T-helper 2 cell treated with Interferon-gamma antibody and Interleukin-4, amounts not matched to agents 5 μg/mL and 100 μg/mL, for 36 hours (primary cell): ENCODE measurements at places on chromosomes 16 and 17.

GRCh38 chr16:57991551-57992059 is 8.9 kb downstream of the ZNF319 start:
- H3K4me3 ChIP-seq, result no peak overlapping the region
- H3K27me3 ChIP-seq, result peaks cover 4% of the 10 kb centered on the region
- DNase-seq, result no peak
- no peak overlapping the region for H3K27ac ChIP-seq

GRCh38 chr16:26211542-26211941 is 519.8 kb downstream of the HS3ST4 start:
- no peak for DNase-seq
- H3K27me3 ChIP-seq, result no peaks in the 10 kb centered on the region
- no peak overlapping the region for H3K27ac ChIP-seq
- H3K36me3 ChIP-seq, result no peaks in the 10 kb centered on the region
- H3K4me1 ChIP-seq, result no peaks in the 10 kb centered on the region

- H3K27me3 ChIP-seq, result no peaks in the 10 kb centered on the region
- no peak overlapping the region for H3K4me3 ChIP-seq
- no peak overlapping the region for H3K27ac ChIP-seq
- H3K36me3 ChIP-seq, result no peaks in the 10 kb centered on the region
- DNase-seq, result no peak
Observed at GRCh38 chr17:13540546-13540945, 61.2 kb downstream of the HS3ST3A1 start.

DNA sequence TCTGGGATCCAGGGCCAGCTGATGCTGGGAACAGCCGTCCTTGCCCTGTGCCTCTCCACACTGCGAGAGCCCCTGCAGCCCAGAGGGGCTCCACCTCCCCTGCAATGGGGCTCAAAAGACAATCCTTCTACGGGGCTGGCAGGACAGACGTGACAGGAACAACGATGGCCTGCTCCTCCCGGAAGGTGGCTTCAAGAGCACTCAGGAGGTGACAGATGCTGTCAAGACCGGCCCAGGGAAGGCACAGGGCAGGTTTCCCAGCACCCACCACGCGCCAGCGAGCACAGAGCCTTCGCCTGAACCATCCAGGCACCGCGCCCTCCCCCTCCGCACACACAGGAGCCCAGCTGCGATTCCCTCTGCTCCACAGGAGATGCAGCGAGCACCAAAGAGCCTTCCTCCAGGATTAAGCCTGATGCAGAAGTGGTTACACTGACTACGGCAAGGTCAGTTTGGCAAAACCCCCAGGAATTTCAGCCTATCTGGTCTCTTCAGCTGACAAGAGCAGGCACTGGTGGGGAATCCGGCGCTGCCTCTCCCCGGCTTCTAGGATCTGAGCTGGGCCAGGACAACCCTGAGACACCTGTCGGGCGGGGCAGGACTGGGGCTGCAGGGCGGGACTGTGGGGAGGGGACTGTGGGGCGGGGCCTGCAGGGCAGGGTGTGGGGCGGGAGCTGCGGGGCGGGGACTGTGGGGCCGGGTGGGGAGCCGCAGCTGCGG is 103.4 kb downstream of the ZNF778 start:
- H3K36me3 ChIP-seq, result peaks cover 31% of the 10 kb centered on the region
- H3K27ac ChIP-seq, result peak overlapping the region; percentile 62
- H3K27me3 ChIP-seq, result no peaks in the 10 kb centered on the region
- no peak for DNase-seq
- H3K4me3 ChIP-seq, result no peak overlapping the region
- H3K4me1 ChIP-seq, result peaks cover 84% of the 10 kb centered on the region

- DNase-seq, result no peak
- H3K27ac ChIP-seq, result no peak overlapping the region
- peaks cover 1% of the 10 kb centered on the region for H3K4me1 ChIP-seq
- no peak overlapping the region for H3K4me3 ChIP-seq
- H3K36me3 ChIP-seq, result peaks cover 4% of the 10 kb centered on the region
Observed at GRCh38 chr16:88773812-88774291, 11.2 kb downstream of the PIEZO1 start.

- no peak overlapping the region for H3K4me3 ChIP-seq
- H3K36me3 ChIP-seq, result peaks cover 44% of the 10 kb centered on the region
- H3K27me3 ChIP-seq, result no peaks in the 10 kb centered on the region
- peaks cover under 1% of the 10 kb centered on the region for H3K4me1 ChIP-seq
Observed at GRCh38 chr17:64520359-64520758, 13.6 kb downstream of the CEP95 start.

GRCh38 chr16:75011634-75012307 is 12.9 kb downstream of the ZNRF1 start:
- H3K27me3 ChIP-seq, result no peaks in the 10 kb centered on the region
- DNase-seq, result peak; percentile 77
- H3K27ac ChIP-seq, result peak overlapping the region; percentile 71

DNA sequence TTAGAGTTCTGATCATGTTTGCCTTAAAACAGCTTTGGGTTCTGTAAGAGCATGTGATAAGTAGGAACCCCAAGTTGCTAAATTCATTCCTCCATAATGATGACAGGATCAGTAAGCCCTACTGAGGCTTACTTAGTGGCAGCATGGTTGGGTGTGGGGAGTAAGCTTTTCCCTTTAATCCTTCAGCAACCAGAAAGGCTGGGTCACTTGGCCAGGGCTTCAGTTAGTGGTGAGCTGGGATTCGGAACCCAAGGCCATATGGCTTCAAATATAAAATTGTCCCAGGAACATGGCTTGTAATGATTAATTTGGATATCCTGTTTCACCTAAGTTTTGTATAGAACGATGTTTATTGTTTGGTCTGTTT is 850 bp downstream of the GINS3 start:
- peak overlapping the region; percentile 93 for H3K27ac ChIP-seq
- H3K4me1 ChIP-seq, result peaks cover 16% of the 10 kb centered on the region
- no peak for DNase-seq
- peaks cover 12% of the 10 kb centered on the region for H3K27me3 ChIP-seq
- H3K4me3 ChIP-seq, result peak overlapping the region; percentile 95

GRCh38 chr17:3027786-3028532 is 35.4 kb downstream of the OR1D5 start:
- no peak for DNase-seq
- H3K27ac ChIP-seq, result no peak overlapping the region
- H3K27me3 ChIP-seq, result no peaks in the 10 kb centered on the region
- no peaks in the 10 kb centered on the region for H3K4me1 ChIP-seq
- H3K36me3 ChIP-seq, result peaks cover 15% of the 10 kb centered on the region

GRCh38 chr17:27353033-27353460 is 59.1 kb downstream of the WSB1 start:
- H3K4me1 ChIP-seq, result peaks cover 30% of the 10 kb centered on the region
- H3K27me3 ChIP-seq, result no peaks in the 10 kb centered on the region
- peak overlapping the region; percentile 74 for H3K27ac ChIP-seq
- peaks cover 1% of the 10 kb centered on the region for H3K36me3 ChIP-seq
- H3K4me3 ChIP-seq, result peak overlapping the region; percentile 78

DNA sequence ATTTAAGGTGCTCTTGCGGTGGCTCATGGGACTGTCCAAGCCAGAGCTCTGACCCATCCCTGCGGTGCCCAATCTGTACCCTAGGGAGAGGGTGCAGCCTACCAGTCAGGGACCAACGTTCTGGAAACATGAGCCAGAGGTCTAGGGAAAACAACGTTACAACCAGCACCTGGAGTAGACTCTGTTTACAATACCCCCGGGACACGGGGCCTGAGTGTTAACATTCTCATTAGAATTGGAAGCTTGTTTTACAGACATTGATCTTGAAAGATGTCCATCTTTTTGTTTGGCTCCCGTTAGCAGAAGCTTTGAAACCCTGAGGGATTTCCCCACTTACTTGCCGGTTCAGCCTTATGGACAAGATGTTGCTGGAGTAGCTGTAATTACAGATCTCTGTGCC is 6.9 kb downstream of the WIPI1 start:
- no peak for DNase-seq
- H3K27me3 ChIP-seq, result no peaks in the 10 kb centered on the region
- no peak overlapping the region for H3K27ac ChIP-seq
- H3K4me3 ChIP-seq, result no peak overlapping the region
- peaks cover 21% of the 10 kb centered on the region for H3K4me1 ChIP-seq

DNA sequence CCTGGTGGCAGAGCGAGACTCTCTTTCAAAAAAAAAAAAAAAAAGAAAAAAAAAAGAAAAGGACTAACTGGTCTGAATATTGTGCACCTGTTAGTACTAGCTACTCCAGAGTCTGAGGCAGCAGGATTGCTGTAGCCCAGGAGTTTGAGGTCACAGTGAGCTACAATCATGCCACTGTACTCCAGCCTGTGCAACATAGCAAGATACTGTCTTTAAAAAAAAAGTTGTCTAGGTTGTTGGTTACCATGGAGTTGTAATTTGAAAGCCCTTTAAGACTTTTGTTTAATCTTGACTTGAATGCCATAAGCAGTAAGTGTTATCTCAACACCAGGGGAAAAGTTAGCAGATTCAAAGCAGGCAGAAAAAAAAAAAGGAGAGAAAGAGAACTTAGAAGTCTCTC is 10.9 kb upstream of the C16orf54 start:
- peaks cover 11% of the 10 kb centered on the region for H3K4me1 ChIP-seq
- H3K27me3 ChIP-seq, result peaks cover 3% of the 10 kb centered on the region
- H3K27ac ChIP-seq, result no peak overlapping the region
- H3K4me3 ChIP-seq, result no peak overlapping the region

DNA sequence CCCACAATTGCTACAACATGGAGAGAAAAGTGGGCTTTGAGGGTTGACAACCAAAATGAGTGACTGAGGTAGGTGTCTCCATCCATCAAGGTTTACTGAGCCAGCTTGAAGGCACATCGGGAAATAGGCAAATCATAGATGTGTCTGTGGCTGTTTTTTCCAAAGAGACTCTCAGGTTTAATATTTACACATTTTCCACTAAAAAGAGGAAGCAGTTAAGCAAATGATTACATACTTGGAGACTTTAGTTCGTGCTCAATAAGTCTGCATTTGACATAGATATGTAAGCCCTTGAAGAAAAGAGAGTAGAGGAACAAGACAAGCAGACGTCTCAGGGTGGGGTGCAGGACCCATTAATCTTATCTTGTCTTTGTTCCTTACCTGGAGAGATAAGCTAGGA is 148.9 kb upstream of the COX10 start:
- DNase-seq, result no peak
- H3K27me3 ChIP-seq, result no peaks in the 10 kb centered on the region
- no peak overlapping the region for H3K27ac ChIP-seq
- H3K4me1 ChIP-seq, result no peaks in the 10 kb centered on the region

GRCh38 chr16:57601801-57602478 is 26.5 kb upstream of the ADGRG1 start:
- H3K4me1 ChIP-seq, result peaks cover 45% of the 10 kb centered on the region
- H3K4me3 ChIP-seq, result peak overlapping the region; percentile 58
- H3K27ac ChIP-seq, result peak overlapping the region; percentile 98

DNA sequence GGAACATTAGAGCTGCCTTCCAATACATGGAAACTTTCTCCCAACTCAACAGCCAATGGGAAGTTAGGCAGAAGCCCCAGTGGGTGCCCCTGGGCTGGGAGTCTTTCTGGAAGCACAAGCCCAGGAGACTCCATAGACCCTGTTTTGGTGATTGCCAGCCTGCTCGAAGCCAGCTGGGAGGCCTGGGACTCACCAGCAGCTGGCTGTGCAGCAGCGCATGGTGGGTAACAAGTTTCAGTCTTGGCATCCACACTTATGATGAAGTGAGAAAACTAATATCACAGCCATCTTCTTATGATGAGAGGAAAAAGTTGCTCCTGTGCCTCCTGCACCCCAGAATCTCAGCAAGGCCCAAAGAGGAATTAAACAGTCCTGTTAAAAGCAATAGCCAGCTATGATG is 522.5 kb upstream of the CDH5 start:
- no peak for DNase-seq
- no peak overlapping the region for H3K4me3 ChIP-seq
- H3K36me3 ChIP-seq, result no peaks in the 10 kb centered on the region
- no peak overlapping the region for H3K27ac ChIP-seq
- H3K4me1 ChIP-seq, result no peaks in the 10 kb centered on the region
- no peaks in the 10 kb centered on the region for H3K27me3 ChIP-seq

DNA sequence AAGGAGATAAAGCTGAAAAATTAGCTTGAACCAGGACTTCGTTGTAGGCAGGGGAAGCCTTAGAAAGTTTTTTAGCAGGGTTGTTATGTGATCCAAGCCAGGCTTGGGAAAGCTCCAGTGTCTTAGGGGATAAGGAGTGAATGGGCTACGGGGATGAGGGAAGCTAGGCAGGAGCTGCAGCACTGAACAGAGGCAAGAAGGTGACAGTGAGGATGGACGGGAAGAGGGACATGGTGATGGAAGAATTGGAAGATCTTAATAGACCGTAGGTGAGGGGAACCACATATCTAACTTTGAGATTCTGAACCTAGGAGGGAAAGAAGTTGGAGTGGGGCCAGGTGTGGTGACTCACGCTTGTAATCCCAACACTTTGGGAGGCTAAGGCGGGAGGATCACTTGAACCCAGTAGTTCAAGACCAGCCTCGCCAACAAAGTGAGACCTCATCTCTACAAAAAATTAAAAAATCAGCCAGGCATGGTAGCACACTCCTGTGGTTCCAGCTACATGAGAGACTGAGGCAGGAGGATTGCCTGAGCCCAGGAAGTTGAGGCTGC is 3.2 kb downstream of the RHBDL3 start:
- H3K27ac ChIP-seq, result no peak overlapping the region
- no peaks in the 10 kb centered on the region for H3K36me3 ChIP-seq
- H3K4me1 ChIP-seq, result peaks cover 16% of the 10 kb centered on the region
- H3K4me3 ChIP-seq, result no peak overlapping the region
- H3K27me3 ChIP-seq, result peaks cover 72% of the 10 kb centered on the region

DNA sequence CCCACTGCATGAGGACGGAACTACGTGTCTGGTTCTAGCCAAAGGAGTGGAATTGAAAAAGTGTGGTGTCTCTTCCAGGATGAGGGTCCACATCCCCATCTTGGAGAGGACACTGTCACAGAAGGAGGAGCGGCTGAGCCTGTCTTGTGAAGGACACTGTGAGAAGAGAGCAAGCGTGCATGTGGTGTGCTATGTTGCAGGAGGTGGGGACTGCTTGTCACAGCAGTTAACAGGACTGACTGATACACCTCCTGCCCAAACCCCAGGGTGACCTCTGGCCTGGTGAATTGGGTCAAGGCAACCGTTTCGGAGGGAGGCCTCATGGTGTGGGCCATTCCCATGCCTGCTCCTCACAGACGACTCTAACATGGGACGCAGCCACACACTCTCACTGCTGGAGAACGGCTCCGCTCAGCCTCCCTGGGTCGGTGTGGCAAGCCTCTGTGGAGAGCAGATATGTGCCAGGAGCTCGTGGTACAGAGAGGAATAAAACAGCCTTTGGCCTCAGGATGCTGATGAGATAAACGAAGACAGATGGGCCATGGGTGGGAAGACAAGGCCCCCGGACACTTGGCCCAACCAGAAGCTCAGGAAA is 56.4 kb upstream of the RBFOX3 start:
- DNase-seq, result no peak
- no peaks in the 10 kb centered on the region for H3K36me3 ChIP-seq
- H3K4me1 ChIP-seq, result no peaks in the 10 kb centered on the region
- no peak overlapping the region for H3K4me3 ChIP-seq
- H3K27me3 ChIP-seq, result peaks cover 11% of the 10 kb centered on the region

GRCh38 chr16:54282202-54282927 is 4.2 kb downstream of the IRX3 start:
- H3K27ac ChIP-seq, result no peak overlapping the region
- DNase-seq, result no peak
- H3K4me1 ChIP-seq, result peaks cover 21% of the 10 kb centered on the region
- peaks cover 5% of the 10 kb centered on the region for H3K36me3 ChIP-seq
- H3K27me3 ChIP-seq, result peaks cover 63% of the 10 kb centered on the region
